Fibroblast of villous mesenchyme (primary cell): ENCODE measurements at places on chromosomes 11 and 22. TPM values are rescaled to one million over a fixed set of nuclear protein-coding genes. Genes with fewer than 3 reads are reported as not detected.

Gene PDGFD
- total RNA-seq = 4.8 and 6.9 TPM in 2 replicates

Gene TYR
- not detected in 2 replicates for total RNA-seq

- DNase-seq = no peak
Observed at GRCh38 chr22:27022274-27022895, 365.0 kb downstream of the MIAT start.

GRCh38 chr11:77332259-77332658 is 30.8 kb upstream of the GDPD4 start:
- no peak for DNase-seq

DNA sequence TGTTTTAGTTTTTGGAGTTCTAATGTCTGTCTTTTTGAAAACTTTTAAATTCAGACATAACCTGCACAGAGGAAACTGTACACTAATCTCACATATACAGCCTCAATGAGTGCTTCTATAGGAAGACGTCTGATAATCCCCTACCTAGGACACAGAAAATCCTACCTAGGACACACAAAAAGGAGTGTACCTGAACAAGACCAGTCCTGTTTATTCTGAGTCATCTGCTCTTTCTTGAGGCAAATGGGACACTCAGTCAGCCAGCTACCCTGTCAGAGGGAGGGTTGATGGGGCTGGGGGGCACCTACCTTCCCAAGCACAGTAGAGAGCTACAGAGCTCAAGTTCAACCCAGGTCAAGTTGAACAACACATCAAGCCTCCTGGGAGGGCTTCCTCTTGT is 346.6 kb upstream of the NCAM1 start:
- DNase-seq = no peak

DNA sequence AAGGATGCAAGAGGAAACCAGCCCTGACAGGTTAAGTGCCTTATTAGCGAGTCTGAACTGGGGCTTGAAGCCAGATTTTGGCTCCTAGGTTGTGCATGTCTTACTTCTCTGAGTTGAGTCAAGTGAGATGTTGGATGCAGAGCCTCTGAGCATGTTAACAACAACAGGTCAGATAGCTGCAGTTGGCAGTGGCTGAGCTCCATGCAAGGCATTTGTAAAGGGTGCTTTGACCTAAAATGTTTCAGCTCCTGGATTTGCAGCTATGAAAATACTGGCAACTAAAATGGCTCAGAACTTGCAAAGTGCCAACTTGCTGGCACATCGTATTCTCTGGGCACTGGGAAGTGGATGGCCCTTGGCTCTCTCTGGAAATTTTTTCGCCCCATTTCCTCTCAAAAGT is 16.4 kb upstream of the CSRP3 start:
- no peak for DNase-seq

- DNase-seq = no peak
Observed at GRCh38 chr11:695288-695537, 191 bp upstream of the DEAF1 start.

DNA sequence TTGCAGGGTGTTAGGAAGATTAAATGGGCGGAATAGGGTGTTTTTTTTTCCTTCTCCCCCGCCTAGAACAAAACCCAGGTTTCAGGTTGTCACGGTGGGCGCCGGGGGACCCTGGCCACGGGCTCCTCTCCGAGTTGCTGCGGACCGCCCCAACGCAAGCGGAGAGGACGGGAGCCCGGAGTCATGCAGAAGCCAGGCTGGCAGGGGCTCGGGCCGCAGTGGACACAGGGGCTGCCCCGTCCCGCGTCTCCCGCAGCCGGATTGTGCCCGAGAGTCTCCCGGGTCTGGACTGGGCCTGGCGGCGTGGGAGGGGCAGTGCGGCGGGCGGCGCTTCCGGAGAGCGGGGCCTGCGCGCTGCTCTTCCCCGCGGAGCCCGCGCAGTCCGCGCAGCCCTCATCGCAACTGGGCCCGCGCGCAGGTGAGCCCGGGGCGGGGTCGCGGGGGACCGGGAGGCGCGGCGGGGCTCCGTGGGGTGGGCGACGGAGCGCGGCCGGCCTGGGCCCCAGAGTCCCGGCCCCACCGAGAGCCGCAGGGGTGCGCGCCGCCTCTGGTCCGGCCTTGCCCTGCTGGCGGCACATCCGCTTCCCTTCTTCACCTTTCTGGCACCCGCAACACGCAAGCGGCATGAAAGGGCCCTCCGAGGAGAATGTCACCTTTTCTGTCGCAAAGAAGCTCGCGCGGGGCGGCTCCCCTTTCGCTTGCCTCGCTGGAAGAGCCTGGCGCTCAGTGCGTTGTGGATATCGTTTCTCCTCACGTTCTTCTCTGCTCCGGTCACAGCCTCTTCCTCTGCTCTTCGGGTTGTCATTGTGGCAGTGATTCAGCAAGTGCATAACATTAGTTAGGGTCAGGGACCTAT is at the start of gene TIRAP:
Gene TIRAP, plus strand, starts transcription at position 358 of the 856 bp plus-strand sequence. CDS start 7,802 bp downstream, outside the sequence.
- peak; percentile 52 for DNase-seq

Gene SDHD
- 121 and 140 TPM in 2 replicates for total RNA-seq

Gene CASP5
- 0.43 TPM in 1 of 2 replicates, not detected in the other for total RNA-seq

DNA sequence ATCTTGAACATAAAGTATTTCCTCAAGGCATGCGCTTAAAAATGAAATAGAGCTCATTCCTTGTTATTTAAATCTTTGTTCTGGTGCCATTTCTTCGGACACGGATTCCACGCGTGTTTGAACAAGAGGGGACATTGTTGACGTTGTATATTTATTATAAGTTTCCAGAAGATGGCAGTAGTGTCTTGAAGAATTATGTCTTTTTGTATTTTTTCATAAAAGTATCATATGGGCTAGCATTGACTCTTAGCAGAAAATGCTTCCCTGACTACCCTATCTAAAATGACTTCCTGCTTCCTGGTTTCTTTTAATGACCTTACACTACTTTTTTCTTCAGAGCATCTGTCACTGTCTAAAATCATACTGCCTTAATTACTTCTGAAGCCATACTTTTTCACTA is 20.4 kb downstream of the BIRC2 start:
- DNase-seq = no peak

GRCh38 chr22:40648386-40648785 is 11.9 kb upstream of the MRTFA start:
- DNase-seq = no peak

GRCh38 chr11:120248551-120249278 is 8.8 kb downstream of the POU2F3 start:
- peak; percentile 22 for DNase-seq

DNA sequence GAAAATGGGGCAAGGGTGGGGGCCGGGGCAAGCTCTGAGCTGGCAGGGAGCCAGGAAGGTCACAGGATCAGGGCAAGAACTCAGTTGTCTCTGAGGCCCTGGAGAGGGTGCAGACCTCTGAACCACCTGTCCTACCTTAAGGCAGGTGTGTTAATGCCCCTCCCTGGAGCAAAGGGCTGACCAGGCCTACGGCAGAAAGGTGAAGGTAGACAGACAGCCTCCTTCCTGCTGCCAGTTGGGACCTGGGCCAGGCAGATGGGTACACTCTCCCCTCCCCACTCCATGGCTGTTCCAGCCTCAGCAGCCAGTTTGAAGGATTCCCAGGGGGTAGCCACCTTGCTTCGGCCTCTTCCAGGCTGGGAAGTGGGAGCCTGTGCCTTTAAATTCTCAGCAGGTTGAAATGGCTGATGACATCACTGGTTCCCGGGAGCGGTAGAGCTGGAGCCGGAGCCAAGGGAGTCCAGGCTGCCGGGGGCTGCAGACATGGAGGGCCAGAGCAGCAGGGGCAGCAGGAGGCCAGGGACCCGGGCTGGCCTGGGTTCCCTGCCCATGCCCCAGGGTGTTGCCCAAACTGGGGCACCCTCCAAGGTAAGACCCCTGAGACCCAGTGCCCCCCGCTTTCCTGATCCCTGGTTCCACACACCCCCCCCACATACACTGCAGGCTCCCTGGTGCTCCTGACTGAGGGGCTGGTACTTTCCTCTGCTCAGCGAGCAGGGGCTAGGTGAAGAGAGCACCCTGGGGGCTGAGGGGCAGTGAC is at the start of gene INPP5J:
Gene INPP5J, plus strand, starts transcription at position 435 of the 760 bp plus-strand sequence. Its CDS starts 49 bp downstream, at position 484.
- DNase-seq = peak; percentile 41

DNA sequence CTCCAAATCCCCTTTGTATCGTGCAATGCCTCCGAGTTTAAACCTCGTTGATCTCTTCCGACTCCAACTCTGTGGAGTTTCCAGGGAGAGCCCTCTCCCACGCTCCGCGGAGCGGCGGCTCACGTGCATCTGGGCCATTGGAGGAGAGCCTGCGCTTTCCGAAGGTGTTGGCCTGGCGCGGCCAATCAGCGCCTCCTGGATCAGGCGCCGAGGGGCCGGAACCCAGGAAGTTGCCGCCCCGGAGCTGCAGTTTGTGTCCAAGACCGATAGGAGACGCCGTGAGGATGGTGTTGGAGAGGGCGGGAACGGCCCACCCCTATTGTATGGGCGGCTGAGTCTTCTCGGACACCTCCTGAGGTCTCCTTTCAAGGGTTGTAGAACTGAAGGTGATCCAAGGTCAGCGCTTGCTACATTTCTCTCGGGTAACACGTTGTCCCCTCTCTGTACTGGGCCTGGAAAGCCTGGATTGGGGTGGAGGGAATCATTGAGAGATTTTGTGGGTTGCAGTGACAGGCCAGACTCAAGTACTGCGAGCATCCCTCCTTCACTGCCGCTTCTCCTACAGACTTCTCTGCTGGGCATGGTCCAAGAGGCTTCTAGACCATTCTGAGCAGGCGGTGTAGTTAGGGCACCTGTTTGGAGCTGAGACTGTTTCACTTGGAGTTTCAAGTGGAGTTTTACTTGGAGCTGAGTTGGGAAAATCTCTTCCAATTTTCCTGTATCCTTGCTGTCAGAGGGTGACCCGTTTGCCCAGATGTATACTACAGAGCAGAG is 1.7 kb downstream of the ADAMTS15 start:
- peak; percentile 90 for DNase-seq

Gene NLRP14
- under 0.01 and 0.32 TPM in 2 replicates for total RNA-seq

GRCh38 chr11:133834682-133835592 is 10.4 kb downstream of the SPATA19 start:
- DNase-seq = peak; percentile 34

- peak; percentile 20 for DNase-seq
Observed at GRCh38 chr11:45252134-45252856, 33.8 kb downstream of the SYT13 start.
